ENCODE measurements at places on chromosomes 6 and 20. TPM values are rescaled to one million over a fixed set of nuclear protein-coding genes. Genes with fewer than 3 reads are reported as not detected.

MUC22 gene
- not detected for total RNA-seq

RSPH4A gene
- 0.59 TPM for total RNA-seq

ULBP3 gene
- total RNA-seq: 11.2 TPM

FOXF2 gene
- total RNA-seq: 1.1 TPM

SLC17A3 gene
- total RNA-seq: not detected

PPP1R10 gene
- total RNA-seq: 37.4 TPM

AKAP12 gene
- total RNA-seq: 70.1 TPM

SLC17A9 gene
- total RNA-seq: 5.6 TPM

CGA gene
- total RNA-seq: not detected

NANP gene
- total RNA-seq: 11.2 TPM

HLA-DQB1 gene
- total RNA-seq: 6.5 TPM

RPL10A gene
- total RNA-seq: 1,373 TPM

C2 gene
- 18.0 TPM for total RNA-seq

SYNE1 gene
- total RNA-seq: 240 TPM

MBOAT1 gene
- total RNA-seq: 1.4 TPM

AAR2 gene
- 29.0 TPM for total RNA-seq

OR2W1 gene
- total RNA-seq: not detected

MACROD2 gene
- total RNA-seq: 4.0 TPM

ILRUN gene
- 38.0 TPM for total RNA-seq

PMEPA1 gene
- total RNA-seq: 20.3 TPM

CHMP4B gene
- 40.1 TPM for total RNA-seq

SNAI1 gene
- total RNA-seq: 1.8 TPM

FAM83C gene
- total RNA-seq: not detected

TUBB2B gene
- 5.6 TPM for total RNA-seq

LPA gene
- total RNA-seq: not detected

SERAC1 gene
- total RNA-seq: 35.1 TPM

MAPK13 gene
- 4.3 TPM for total RNA-seq

HRH3 gene
- not detected for total RNA-seq

RBM38 gene
- 2.1 TPM for total RNA-seq

PBOV1 gene
- not detected for total RNA-seq

FLRT3 gene
- total RNA-seq: 2.5 TPM

FAM217A gene
- total RNA-seq: not detected

ZSCAN16 gene
- total RNA-seq: 4.1 TPM

SNAP91 gene
- 0.72 TPM for total RNA-seq

ZBTB46 gene
- under 0.01 TPM for total RNA-seq

PAK5 gene
- not detected for total RNA-seq

HLA-DQA1 gene
- total RNA-seq: 0.29 TPM

PNLDC1 gene
- total RNA-seq: not detected

TFAP2C gene
- not detected for total RNA-seq

CLPSL1 gene
- total RNA-seq: not detected

GPR6 gene
- total RNA-seq: not detected

MAP3K4 gene
- 31.1 TPM for total RNA-seq

SRSF12 gene
- total RNA-seq: under 0.01 TPM

VEGFA gene
- 193 TPM for total RNA-seq

C6orf15 gene
- not detected for total RNA-seq

TMEM181 gene
- 43.3 TPM for total RNA-seq

PI3 gene
- not detected for total RNA-seq

BANF2 gene
- total RNA-seq: not detected

All from osteoblast (primary cell).